ENCODE measurements at places on chromosomes 11 and 22. TPM values are rescaled to one million over a fixed set of nuclear protein-coding genes. Genes with fewer than 3 reads are reported as not detected.

Gene OR4C45
- not detected for total RNA-seq

Gene NFAM1
- 7.9 TPM for total RNA-seq

Gene TSPAN32
- 6.1 TPM for total RNA-seq

DNA sequence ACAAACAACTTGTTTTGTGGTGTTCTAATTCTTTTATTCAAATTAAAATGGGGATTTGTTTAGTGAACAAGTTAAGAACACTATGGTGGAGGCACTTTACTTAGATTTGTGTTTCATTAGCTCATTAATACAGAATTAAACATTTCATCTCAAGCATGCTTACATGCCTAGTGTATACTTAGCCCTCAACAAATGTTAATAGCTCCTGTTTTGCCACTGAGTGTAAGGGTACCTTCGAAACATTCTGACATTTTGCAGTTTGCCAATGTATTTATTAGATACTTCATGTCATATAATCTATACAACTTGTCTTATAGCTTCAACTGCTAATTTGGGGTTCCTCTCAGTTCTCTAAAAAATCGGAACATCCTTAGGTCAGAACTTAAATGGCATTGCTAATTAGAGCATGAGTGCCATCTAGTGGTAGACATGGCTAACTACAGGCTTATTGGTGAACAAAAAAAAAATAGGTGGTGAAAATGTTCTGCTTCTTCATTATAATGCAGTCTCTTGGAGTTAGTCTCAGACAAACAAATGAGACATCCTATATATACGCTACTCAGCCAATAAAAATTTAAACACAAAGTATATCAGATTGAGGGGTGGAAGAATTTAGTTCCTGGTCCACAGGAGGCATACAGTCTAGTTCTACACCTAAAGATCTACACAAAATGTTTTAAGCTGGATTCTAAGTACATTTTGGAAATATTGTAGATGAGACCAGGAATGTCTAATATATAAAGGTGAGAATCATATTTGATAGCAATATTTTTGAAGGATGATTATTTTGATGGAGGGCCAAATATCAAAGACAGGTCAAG is 4.9 kb upstream of the CNTN5 start:
- H3K27ac ChIP-seq = no peak overlapping the region
- no peaks in the 10 kb centered on the region for H3K27me3 ChIP-seq
- no peaks in the 10 kb centered on the region for H3K36me3 ChIP-seq
- H3K4me3 ChIP-seq = no peak overlapping the region
- H3K4me1 ChIP-seq = no peaks in the 10 kb centered on the region

Gene BATF2
- total RNA-seq = 5.9 TPM

- H3K4me1 ChIP-seq = no peaks in the 10 kb centered on the region
- no peaks in the 10 kb centered on the region for H3K36me3 ChIP-seq
- DNase-seq = no peak
- H3K4me3 ChIP-seq = no peak overlapping the region
- no peaks in the 10 kb centered on the region for H3K27me3 ChIP-seq
- peak overlapping the region; percentile 45 for H3K27ac ChIP-seq
Observed at GRCh38 chr11:8732324-8732670, 49.7 kb downstream of the RPL27A start.

- H3K36me3 ChIP-seq = peaks cover 57% of the 10 kb centered on the region
- H3K4me3 ChIP-seq = no peak overlapping the region
- H3K27ac ChIP-seq = no peak overlapping the region
- H3K27me3 ChIP-seq = no peaks in the 10 kb centered on the region
Observed at GRCh38 chr22:31431950-31432349, 32.5 kb downstream of the DRG1 start.

DNA sequence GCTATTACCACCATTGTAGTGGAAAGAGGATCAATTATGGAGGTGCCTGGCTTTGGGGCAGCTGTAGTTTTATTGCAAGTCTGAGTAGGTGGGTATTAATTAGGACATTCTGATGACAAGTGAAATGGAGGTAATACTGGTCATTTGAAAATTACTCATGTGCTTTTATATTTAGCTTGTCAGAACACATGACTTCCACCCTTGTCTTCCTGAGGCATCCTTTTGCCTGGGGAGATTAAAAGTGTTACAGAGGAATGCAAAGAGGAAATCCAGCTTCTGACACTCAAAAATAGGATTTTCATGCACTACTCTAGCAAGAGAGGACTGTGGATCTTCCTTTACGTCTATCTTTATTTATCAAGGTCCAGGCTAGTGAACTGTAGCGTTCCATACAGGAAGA is 44.7 kb upstream of the CAPRIN1 start:
- H3K4me3 ChIP-seq = no peak overlapping the region
- no peak overlapping the region for H3K27ac ChIP-seq
- H3K27me3 ChIP-seq = no peaks in the 10 kb centered on the region
- H3K36me3 ChIP-seq = no peaks in the 10 kb centered on the region
- H3K4me1 ChIP-seq = peaks cover 4% of the 10 kb centered on the region

- DNase-seq = peak; percentile 45
- no peaks in the 10 kb centered on the region for H3K4me1 ChIP-seq
- no peaks in the 10 kb centered on the region for H3K27me3 ChIP-seq
- no peaks in the 10 kb centered on the region for H3K36me3 ChIP-seq
- H3K27ac ChIP-seq = no peak overlapping the region
Observed at GRCh38 chr11:94897330-94897768, 76.0 kb downstream of the CWC15 start.

Gene SMC1B
- not detected for total RNA-seq

DNA sequence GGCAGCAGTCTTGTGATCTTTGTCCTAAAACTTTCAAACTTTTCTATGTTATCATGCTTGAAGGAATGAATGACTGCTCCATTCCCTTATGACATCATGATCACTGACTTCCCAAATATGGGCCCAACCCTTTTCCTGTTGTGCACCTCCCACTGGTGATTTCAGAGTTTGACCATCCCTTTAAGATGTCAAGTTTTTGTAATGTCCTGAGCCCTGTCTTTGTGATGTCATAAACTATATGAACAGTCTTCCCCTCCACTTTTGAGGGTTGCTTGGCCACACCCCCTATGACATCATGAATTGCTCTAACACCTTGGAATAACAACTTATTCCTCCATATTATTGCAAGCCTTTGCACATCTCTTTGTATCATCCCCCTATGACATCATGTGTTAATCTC is 16.5 kb upstream of the NUCB2 start:
- no peak for DNase-seq
- H3K4me3 ChIP-seq = no peak overlapping the region
- H3K27me3 ChIP-seq = no peaks in the 10 kb centered on the region
- H3K27ac ChIP-seq = no peak overlapping the region
- H3K4me1 ChIP-seq = no peaks in the 10 kb centered on the region

Gene UCP2
- 104 TPM for total RNA-seq

- H3K27me3 ChIP-seq = no peaks in the 10 kb centered on the region
- DNase-seq = no peak
- no peaks in the 10 kb centered on the region for H3K4me1 ChIP-seq
- no peak overlapping the region for H3K4me3 ChIP-seq
Observed at GRCh38 chr11:85088286-85088685, 538.9 kb downstream of the DLG2 start.

DNA sequence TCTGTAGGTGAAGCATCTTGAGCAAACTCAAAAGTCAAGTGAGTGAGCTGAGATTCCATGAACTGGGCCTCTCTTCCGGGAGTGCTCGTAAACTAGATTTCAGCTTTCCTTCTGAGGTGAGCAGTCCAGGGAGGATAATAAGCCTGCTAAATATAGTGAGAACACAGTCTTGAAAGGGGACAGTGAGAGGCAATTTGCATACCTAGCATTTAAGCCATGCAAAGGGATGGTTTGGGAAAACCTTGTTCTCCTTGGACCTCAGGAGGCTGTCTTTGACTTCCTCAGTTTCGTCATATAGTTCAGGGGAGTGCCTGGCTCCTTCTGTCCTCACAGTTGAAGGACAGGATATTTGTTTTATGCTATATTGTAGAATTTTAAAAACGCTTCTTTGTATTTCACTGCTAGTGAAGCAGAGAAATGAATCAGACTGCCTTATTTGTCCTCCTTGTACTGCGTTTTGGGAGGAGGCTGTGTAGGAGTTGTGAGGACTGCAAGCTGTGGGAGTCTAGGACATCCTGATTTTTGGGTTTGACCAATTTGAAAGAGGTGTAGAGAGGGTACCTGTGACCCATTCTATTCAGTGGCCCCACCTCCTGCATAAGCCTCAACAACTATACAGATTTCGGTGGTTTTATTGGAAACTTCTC is 11.0 kb upstream of the SORL1-AS1 start:
- no peaks in the 10 kb centered on the region for H3K27me3 ChIP-seq
- no peak overlapping the region for H3K4me3 ChIP-seq
- DNase-seq = no peak

Gene CASP5
- total RNA-seq = 0.91 TPM

- H3K4me3 ChIP-seq = no peak overlapping the region
- no peak for DNase-seq
- no peaks in the 10 kb centered on the region for H3K36me3 ChIP-seq
- H3K27ac ChIP-seq = no peak overlapping the region
- no peaks in the 10 kb centered on the region for H3K27me3 ChIP-seq
- H3K4me1 ChIP-seq = no peaks in the 10 kb centered on the region
Observed at GRCh38 chr22:44378380-44378779, 65.6 kb upstream of the SHISAL1 start.

- no peaks in the 10 kb centered on the region for H3K36me3 ChIP-seq
- DNase-seq = no peak
- no peaks in the 10 kb centered on the region for H3K4me1 ChIP-seq
- H3K27ac ChIP-seq = no peak overlapping the region
- no peaks in the 10 kb centered on the region for H3K27me3 ChIP-seq
- no peak overlapping the region for H3K4me3 ChIP-seq
Observed at GRCh38 chr11:60862171-60862570, 5.2 kb upstream of the ZP1 start.

- H3K27ac ChIP-seq = no peak overlapping the region
- H3K4me1 ChIP-seq = no peaks in the 10 kb centered on the region
- H3K27me3 ChIP-seq = no peaks in the 10 kb centered on the region
Observed at GRCh38 chr11:70467201-70468085, 69.1 kb downstream of the CTTN start.

GRCh38 chr11:66020618-66021357 is 5.5 kb downstream of the CATSPER1 start:
- DNase-seq = no peak
- no peaks in the 10 kb centered on the region for H3K4me1 ChIP-seq
- H3K4me3 ChIP-seq = no peak overlapping the region
- H3K27ac ChIP-seq = no peak overlapping the region
- no peaks in the 10 kb centered on the region for H3K36me3 ChIP-seq

GRCh38 chr11:10379871-10380568 is 75.0 kb upstream of the AMPD3 start:
- no peak overlapping the region for H3K27ac ChIP-seq
- H3K4me3 ChIP-seq = no peak overlapping the region
- H3K27me3 ChIP-seq = no peaks in the 10 kb centered on the region
- no peak for DNase-seq

DNA sequence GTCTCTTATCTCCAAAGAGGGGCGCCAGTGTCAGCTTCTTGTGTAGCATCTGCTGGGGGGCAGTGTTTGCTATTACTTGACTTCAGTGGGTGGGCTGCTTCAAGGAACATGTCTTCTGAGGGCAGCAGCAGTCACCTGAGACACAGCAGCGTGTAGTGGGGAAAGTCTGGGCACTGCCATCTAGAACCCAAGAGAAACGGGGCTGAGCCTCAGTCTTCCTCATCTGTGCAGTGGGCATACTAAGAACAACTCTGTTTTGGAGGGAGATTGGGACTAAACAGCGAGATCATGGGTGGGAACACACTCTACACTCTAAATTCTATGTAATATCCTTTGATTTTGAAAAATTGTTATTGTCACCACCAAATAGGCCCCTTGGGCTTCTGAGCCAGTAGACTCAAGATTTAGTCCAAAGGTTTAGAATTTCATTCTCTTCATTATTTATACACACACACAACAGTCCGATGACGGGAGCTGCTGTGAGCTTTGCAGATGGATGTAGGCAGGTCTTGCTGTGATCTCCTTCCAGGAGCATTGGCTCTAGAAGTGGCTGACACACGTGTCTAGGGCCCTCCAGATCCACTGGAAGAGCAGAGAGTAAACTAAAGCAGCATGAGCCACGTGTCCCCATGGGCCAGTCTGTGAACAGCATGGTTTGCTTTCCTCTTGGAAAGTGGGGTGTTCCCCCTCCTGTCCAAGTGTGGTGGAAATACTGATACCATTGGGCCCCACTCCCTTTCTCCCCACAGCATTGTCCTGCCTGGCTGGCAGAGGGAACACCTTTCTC is 51.8 kb downstream of the TRAF6 start:
- peaks cover 7% of the 10 kb centered on the region for H3K4me1 ChIP-seq
- H3K27me3 ChIP-seq = no peaks in the 10 kb centered on the region
- H3K27ac ChIP-seq = no peak overlapping the region
- H3K4me3 ChIP-seq = no peak overlapping the region
- DNase-seq = no peak

GRCh38 chr22:47029244-47030074 is 267.0 kb downstream of the TBC1D22A start:
- H3K4me3 ChIP-seq = no peak overlapping the region
- DNase-seq = no peak
- H3K27ac ChIP-seq = no peak overlapping the region
- H3K36me3 ChIP-seq = no peaks in the 10 kb centered on the region
- no peaks in the 10 kb centered on the region for H3K27me3 ChIP-seq
- H3K4me1 ChIP-seq = peaks cover 6% of the 10 kb centered on the region

DNA sequence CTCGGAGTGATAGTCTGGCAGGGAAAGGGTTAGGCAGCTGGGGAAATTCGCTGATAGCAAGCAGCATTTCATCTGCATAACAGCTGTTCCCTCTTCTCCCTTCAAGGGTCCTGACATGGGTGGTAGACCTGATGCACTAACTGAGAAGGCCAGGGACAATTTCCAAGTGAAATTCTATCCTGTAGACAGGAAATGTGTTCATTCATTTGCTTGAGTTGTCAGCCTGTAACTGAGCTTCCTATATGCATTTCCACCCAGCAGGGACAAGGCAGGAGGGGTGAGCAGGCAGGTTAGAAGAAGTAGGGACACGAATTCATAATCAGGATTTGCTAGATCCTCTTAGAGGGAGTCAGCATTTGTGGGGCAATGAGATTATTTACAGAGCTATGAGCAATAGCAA is 154.3 kb upstream of the NCAM1 start:
- no peaks in the 10 kb centered on the region for H3K36me3 ChIP-seq
- DNase-seq = peak; percentile 91
- H3K4me1 ChIP-seq = no peaks in the 10 kb centered on the region
- H3K27me3 ChIP-seq = no peaks in the 10 kb centered on the region

Gene RASGRP2
- 42.6 TPM for total RNA-seq

GRCh38 chr22:49570032-49570848 is 257.4 kb downstream of the BRD1 start:
- H3K27ac ChIP-seq = no peak overlapping the region
- H3K27me3 ChIP-seq = no peaks in the 10 kb centered on the region
- no peaks in the 10 kb centered on the region for H3K4me1 ChIP-seq
- H3K4me3 ChIP-seq = no peak overlapping the region
- no peak for DNase-seq
- H3K36me3 ChIP-seq = no peaks in the 10 kb centered on the region

DNA sequence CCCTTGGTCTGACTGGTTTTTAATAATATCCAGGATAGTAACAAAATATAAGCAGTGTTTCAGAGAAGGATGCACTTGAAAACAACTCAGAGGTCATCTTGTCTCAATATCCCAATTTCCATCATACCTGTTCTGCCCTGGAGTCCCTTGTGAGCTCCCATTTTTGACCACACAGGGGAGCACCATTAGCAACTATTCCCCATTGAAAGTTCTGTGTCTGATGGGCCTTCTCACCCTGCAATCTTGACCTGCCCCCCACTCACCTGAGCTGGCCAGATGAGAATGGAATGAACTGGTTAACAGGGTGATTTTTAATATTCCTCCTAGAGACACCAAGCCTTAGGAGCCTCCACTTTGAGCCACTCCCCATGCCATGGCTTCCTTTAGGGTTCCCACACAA is 3.8 kb upstream of the CAPN5 start:
- H3K27ac ChIP-seq = no peak overlapping the region
- H3K4me1 ChIP-seq = no peaks in the 10 kb centered on the region
- DNase-seq = no peak
- no peaks in the 10 kb centered on the region for H3K36me3 ChIP-seq
- H3K27me3 ChIP-seq = no peaks in the 10 kb centered on the region

Gene SNX32
- total RNA-seq = 1.0 TPM

Gene PICALM
- total RNA-seq = 244 TPM
